ENCODE measurements at places on chromosomes 6 and 20.

- DNase-seq: no peak
Observed at GRCh38 chr20:33649201-33649681, 12.9 kb upstream of the C20orf144 start.

DNA sequence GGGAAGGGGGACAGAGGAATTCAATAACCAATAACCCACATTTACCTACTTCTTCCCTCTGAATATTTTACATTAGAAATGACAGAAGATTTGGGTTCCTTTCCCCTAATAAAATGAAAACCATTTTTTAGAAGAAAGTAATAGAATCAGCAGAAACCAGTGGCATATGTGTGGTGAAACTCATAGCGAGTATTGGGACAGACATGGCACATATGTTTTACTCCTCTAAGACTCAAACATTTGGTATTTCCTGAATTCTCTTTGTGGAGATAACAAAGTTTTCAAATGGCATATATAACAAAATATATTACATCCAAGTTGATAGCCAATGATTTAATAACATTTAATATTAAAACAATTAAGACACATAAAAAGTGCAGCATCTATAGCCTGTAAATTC, 12.9 kb upstream of the BEND3 start:
- DNase-seq: no peak

GRCh38 chr20:5548902-5549599, 201.2 kb upstream of the SHLD1 start:
- no peak for DNase-seq

GRCh38 chr6:108295676-108296075, 822 bp downstream of the AFG1L start:
- DNase-seq: no peak

GRCh38 chr6:15023448-15023847, 222.4 kb upstream of the JARID2 start:
- DNase-seq: no peak

GRCh38 chr20:62773845-62774714, 22.2 kb upstream of the MRGBP start:
- DNase-seq: no peak

GRCh38 chr6:79804732-79805131, 142.6 kb downstream of the ELOVL4 start:
- DNase-seq: no peak

GRCh38 chr20:14783766-14784165, 446.4 kb upstream of the FLRT3 start:
- DNase-seq: no peak

Measured in activated naive CD8-positive, alpha-beta T cell treated with anti-CD3 and anti-CD28 coated beads, Interleukin-2, amount 10 ng/mL, durations not matched to agents 7 days and 5 days (primary cell).